Chondrocyte (in vitro differentiated cells): ENCODE measurements at places on chromosomes 5 and 9. TPM values are rescaled to one million over a fixed set of nuclear protein-coding genes. Genes with fewer than 3 reads are reported as not detected.

GRCh38 chr5:163532171-163533084 lies 27.0 kb downstream of the MAT2B start:
- DNase-seq: no peak

- DNase-seq: no peak
Measured at GRCh38 chr5:68464424-68464823, 248.9 kb downstream of the PIK3R1 start.

- DNase-seq: no peak
Measured at GRCh38 chr9:112809906-112810305, 59.3 kb downstream of the SNX30 start.

- DNase-seq: no peak
Measured at GRCh38 chr5:56685503-56686217, 129.7 kb upstream of the MAP3K1 start.

GRCh38 chr9:80644044-80644443 lies 1045.3 kb downstream of the TLE1 start:
- DNase-seq: no peak

GRCh38 chr9:126763130-126763764 lies 41.6 kb upstream of the ZBTB43 start:
- no peak for DNase-seq

DNA sequence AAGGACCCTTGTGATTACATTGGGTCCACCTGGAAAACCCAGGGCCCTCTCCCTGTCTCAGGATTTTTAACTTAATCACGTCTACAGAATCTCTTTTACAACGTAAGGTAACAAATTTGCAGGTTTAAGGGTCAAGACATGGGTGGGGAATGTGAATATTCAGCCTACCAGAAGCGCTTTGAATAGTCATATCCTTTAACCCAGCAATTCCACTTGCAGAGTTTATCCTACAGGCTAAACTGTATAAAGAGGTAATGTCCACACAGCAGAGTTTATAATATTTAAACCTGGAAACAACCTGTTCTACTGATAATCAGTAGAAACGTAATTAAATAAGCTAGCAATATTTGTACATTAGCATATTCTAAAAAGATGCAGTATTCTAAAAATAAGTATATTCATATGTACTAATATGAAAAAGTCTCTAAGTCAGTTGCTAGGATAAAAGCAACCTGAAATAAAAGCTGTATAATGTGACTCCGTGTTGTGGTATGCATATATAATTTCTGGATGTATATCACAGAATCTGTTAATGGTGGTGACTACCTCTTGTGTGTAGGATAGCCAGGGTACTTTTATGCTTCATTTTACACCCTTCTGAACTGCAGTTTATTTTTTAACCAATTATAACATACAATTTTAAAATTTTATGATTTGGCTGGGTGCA lies 14.1 kb upstream of the NIPAL4 start:
- DNase-seq: no peak

DNA sequence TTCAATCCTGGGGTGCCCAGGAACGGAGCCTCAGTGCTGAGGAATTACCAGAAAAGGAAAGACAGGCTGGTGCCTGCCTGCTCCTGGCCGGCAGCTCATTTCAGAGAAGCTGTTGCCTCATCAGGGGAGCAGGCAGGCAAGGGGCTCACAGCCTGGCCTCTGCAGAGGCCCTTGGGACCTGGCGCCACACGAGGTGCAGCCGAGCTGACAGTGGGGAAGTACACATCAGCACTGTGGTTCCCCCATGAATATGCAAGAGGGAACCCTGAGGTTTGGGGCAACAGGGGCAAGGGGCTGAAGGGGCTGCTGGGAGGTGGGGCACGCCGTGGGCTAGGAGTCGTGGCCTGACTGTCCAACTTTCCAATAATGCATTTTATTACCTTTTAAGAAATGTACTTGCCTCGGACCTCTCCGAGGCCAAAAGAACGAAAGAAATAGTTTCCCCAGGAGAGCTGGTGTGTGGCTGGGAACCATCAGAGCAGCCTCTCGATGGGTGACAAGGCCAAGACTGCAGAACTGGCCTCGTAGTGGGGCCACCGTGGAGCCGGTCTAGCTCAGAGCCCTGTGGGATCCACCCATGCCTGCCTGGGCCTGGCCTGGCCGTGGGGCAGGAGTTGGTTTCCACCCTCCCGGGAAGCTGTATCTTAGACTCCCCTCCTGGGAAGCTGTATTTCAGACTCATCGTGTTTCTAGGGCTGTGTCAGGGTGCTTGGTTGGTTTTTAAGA lies 198.6 kb downstream of the PAX5 start:
- peak; percentile 60 for DNase-seq

GRCh38 chr5:160837749-160838593 lies 14.0 kb downstream of the ATP10B start:
- no peak for DNase-seq

DNA sequence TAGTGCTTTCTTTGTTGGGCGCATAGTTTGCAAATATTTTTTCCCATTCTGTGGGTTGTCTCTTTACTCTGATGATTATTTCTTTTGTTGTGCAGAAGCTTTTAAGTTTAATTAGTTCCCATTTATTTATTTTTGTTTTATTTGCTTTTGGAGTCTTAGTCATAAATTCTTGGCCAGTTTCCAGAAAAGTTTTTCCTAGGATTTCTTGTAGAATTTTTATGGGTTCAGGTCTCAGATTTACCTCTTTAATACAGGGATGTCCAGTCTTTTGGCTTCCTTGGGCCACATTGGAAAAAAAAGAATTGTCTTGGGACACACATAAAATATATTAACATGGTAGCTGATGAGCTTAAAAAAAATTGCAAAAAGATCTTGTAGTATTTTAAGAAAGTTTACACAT lies 122.0 kb downstream of the WDR70 start:
- no peak for DNase-seq

DNA sequence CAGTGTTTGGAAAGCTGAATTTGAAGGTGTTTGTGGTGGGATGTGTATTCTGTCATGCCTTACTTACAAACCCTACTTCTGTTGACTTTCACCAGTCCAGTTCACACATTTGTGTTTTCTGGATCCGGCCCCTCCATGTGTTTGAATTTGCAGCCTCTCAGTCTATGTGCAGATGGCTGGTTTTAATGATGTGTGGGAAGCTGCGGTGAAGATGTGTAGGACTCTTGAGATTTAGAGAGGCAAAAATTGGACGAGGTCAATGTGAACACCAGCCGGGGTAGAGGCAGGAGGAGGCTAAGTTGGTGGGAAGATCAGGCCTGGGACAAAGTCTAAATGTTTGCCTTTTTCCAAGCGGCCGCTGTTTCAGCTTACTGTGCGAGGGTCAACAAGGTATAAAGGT lies 115.4 kb upstream of the KLF9 start:
- DNase-seq: no peak

- no peak for DNase-seq
Measured at GRCh38 chr9:7216004-7216841, 458.4 kb downstream of the KDM4C start.

DNA sequence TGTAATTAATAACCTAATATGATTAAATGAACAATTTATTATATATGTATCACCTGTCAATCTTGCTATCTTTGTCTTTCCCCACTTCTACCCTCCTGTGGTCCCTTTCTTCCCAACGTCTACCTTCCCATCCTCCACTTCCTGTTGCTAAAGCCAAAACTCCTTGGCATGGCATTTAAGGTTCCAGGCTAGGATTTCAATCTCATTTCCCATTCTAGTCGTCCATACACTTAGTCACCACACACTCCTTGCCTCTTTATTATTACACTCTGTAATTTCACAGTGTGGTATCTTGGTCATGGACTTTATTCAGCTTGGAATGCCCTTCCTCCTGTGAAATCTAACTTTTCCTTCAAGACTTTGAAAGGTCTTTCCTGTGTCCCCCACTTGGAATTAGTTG lies 115.3 kb downstream of the SEMA6A start:
- no peak for DNase-seq

DNA sequence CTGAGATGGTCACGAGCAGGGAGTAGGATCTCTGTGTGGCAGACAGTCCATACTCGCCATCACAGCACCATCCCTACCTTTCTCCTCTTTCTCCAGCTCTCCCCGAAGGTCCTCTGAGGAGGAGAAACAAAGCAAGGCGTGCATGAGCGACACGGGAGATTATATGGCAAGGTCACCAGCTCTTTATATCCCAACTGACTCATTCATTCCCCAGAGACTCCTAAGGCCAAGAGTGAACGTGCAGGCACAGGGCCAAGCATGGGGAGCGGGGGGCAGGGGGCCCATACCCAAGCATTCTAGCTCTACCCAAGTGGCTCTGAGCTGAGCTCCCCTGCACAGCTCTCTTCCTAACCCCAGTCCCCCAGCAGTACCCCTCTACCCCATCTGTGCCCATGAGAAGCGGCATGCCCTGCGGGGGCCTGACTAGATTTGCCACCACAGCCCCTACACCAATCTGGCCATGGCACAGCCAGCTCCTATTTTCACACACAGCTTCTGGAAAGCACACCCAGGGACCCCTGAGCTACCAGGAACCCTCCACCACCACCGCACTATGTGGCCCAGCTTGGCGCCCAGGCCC lies 6.8 kb downstream of the TRIM7 start:
- DNase-seq: no peak

TENT4A gene
- 21.5 to 28.2 TPM (median 21.7 TPM) in 3 replicates for total RNA-seq

SMIM15 gene
- total RNA-seq: 53.8 to 56.6 TPM (median 54.3 TPM) in 3 replicates

GLDC gene
- 0.25 to 0.48 TPM (median 0.44 TPM) in 3 replicates for total RNA-seq
